ENCODE measurements at places on chromosomes 12 and 14.

DNA sequence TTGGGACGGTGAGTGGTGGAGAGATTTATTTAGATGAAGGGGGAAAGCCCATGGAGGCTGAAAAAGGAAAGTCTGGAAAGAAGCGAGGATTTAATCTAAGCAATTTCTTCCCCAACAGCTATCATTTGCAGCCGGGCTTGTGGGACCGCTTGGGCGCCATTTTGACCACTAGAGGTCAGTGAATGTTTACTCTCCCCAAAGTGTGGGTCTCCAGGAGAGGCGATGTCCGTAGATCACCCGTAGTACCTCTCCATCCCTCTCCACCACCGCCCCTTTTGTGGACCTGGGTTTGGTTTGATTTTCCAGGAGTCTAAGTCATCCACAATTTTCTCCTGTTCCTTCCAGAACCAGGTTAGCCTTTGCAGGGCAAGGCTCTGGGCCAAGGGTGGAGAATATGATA is 91.2 kb upstream of the PARP11 start:
- DNase-seq = no peak

GRCh38 chr14:52352061-52352491 is 38.0 kb downstream of the PTGER2 start:
- DNase-seq = peak; percentile 50

- DNase-seq = no peak
Measured at GRCh38 chr14:93525696-93526451, 95.1 kb downstream of the UNC79 start.

DNA sequence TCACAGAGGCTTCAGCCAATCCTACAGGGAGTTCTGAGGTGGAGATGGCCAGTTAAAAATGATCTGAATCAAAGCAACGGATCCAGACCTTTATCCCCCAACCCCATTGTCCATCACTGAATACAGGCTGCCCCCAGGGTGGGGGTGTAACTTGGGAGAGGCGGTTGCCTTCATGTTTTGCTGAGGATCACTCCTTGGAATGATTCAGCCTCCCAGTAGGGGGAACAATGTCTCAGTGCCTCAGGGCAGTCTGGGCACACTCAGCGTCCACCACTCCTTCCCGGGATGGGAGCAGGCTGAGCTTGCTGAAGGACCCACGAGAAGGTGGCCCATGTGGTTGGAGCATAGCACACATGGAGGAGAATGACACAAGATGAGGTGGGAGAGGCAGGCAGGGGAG is 60.2 kb downstream of the RFX4 start:
- no peak for DNase-seq

DNA sequence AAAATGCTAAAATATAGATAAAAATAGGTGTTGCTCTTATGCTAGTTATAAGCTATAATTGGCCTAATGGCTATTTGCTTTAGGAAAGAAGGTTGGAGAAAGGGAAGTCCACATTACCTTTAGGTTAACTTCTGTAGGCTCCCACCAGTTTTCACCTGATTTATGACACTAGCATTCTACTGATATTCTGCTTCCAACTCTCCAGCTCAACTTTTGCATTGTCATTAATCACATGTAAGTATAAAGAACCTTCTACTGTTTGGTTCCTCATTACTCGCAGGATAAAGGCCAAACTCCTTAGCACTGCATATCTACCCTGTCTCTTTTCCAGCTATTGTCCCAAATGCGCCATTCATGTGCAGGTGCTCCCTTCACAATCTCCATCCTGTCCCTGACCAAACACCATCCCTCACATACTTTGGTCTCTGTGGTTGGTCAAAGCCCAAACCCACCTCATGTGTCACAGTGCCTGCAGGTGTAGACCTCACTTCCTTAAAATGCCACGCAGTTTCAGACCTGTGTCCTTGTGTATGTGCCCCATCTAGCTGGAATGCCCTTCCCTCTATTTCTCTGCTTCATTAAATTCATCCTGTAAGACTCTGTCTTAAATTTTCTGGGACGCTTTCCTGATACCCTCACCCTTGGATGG is 3.3 kb downstream of the DDHD1 start:
- DNase-seq = no peak

DNA sequence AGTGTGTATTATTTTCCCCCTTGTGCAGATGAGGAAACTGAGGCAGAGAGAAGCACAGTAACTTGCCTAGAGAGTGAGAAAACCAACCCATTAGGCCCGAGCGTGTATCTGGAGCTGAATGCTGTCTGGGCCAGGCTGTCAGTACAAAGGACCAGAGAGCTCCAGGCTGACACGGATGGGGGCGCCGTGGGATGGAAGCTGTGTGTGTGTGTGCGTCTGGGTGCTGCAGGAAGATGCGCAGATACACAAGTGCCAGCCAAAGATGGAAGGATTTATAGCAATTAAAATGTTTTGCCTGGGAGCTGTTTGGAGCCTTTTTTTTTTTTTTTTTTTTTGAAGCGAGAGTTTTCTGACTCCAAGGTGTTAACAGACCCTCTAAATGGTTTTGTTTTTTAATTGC is 53.7 kb upstream of the GPATCH2L start:
- DNase-seq = no peak

DNA sequence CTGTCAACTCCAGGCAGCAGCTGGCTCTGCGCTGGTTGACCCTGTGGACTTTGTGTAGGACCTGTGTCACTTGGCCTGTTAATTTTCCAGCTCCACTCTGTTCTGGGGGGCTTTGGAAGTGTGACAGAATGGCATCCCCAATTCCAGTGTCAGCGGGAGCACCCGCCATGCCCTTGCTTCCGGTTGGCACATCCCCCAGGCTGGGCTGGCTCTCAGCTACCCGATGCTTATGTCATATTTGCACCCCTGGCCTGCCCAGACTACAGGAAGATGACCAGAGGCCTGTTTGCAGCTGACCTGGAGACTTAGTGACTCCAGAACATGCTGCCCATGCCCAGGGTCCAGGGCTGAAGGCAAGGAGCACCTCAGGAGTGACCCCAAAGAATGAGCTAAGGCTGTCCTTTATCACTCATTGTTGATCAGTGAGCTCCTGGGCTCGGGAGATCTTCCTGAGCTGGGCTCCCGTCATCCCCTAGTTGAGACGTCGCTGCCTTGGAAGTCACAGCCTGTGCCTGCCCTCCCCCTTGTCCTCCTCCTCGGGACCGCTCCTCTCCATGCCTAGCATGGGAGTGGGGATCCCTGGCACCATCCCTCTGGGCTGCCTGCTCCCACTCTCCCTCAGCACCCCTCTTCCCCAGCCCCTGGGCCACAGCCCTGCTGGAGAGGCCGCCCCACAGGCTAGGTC is 163.4 kb upstream of the RTL1 start:
- DNase-seq = no peak

GRCh38 chr12:131275824-131276223 is 322.1 kb downstream of the ADGRD1 start:
- DNase-seq = no peak

GRCh38 chr14:21093769-21094681 is 4.4 kb downstream of the ZNF219 start:
- no peak for DNase-seq

DNA sequence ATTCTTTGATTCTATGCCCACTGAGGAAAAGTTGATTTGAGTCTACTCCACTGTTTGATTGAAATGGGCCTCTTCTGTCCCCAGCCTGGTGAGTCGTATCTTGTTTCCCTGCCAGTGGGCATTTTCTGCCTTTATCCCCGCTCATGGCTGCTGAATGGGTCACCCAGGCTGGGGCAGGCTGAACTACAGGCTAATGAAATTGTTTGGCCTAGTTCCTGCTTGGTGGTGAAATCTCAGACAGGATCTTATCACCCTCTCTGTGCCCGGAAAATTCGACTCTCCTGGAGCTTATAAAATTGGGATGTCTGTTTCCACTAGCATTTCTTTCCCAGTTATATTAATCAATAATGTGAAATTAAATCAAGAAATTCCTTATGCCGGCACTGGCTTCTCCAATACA is 65.0 kb downstream of the CHST11 start:
- DNase-seq = no peak

DNA sequence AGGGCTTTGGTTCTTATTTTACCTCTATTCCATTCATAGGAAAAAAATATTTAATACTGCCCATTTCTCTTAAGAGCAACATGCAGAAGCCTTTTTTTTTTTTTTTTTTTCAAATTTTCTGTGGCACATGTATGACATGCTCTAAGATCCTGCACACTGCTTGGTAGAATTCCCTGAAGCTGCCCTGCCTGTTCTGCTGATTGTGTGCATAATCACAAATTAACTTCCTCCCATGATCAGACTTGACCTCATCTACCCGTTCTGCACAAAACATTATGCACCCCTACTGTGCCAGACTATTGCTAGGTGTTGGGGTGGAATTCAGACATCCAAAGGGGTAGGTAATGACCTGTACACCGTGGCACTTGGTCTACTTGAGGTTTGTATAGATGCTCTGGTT is 22.2 kb downstream of the SUDS3 start:
- no peak for DNase-seq

Measured in CD4-positive, alpha-beta T cell treated with Interleukin-15 for 1 hour (primary cell).